ENCODE measurements at places on chromosomes 6 and 20. TPM values are rescaled to one million over a fixed set of nuclear protein-coding genes. Genes with fewer than 3 reads are reported as not detected.

Gene CST7
- not detected for total RNA-seq

Gene DEFB116
- total RNA-seq: not detected

Gene APOBEC2
- total RNA-seq: not detected

Gene SUMO4
- total RNA-seq: 1.9 TPM

Gene SULF2
- 540 TPM for total RNA-seq

Gene ZNF184
- total RNA-seq: 8.0 TPM

Gene BPI
- total RNA-seq: not detected
